ENCODE measurements at places on chromosomes 16 and 17.

DNA sequence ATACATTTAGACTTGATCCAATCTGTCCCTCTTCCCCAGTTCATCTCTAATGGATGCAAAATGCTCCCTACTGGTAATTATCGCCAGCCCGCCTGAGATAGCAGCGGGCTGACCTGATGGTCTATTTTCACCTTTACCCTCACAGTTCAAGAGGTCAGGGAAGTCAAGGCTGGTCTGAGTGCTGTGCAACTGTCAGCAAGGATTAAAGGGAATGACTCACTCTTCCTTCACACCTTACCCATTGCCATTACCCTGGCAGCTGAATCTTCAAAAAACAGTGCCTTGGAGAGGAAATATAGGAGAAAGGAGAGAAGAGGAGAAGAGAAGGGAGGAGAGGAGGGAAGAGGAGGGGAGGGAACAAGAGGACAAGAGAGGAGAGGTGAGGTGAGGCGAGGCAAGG lies 36.3 kb downstream of the GRB7 start:
- DNase-seq: no peak

DNA sequence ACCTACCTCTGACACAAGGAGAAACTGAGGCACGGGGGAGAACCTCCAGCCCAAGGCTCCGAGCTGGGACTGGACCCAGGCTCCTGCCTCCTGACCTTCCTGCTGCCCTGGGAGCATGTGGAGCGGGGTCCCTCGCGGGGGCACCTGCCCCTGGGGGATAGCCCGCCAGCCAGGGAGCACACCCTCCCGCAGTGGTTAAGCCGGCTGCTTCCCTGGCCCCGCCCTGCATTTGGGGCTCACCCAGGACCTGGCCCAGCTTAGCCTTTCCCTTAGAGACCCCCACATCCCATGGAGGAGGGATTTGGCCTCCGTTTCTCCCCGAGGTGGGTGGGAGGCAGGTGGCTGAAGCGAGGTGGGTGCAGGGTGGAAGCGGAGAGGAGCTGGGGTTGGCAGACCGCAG lies 1.8 kb upstream of the CDH15 start:
- DNase-seq: no peak

DNA sequence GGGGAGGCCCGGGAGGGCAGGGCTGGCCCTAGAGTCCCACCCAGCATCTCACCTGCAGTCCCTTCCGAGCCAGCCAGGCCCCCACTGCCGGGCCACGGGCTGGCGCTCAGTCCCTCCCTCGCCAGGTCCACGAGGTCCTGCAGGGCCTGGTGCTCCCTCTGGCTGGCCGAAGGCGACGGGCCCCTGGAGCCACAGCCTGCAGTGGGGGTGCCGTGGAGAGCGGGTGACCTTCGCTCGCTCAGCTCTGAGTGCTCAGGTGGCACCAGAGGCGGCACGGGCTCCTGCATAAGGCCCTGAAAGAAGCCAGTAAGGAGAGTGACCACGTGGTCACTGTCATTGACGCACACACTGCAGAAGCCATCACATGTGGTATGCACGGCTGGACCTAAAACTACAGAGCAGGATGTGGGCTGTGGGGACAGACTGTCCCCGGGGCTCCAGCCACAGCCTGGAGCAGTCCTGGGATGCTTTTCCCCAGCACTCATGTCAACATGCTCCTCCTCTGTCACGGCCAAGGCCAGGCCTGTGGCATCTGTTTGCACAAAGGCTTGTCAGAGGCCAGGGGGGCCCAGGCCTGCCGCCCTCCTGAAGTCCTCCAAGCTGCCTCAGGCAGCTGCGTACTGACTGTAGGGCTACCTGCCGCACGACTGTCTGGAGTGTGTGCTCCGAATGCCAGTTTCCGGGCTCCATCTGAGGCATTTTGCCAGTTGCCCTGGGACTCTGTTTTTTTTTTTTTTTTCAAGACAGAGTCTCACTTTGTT lies 15.1 kb downstream of the SLX4 start:
- no peak for DNase-seq

DNA sequence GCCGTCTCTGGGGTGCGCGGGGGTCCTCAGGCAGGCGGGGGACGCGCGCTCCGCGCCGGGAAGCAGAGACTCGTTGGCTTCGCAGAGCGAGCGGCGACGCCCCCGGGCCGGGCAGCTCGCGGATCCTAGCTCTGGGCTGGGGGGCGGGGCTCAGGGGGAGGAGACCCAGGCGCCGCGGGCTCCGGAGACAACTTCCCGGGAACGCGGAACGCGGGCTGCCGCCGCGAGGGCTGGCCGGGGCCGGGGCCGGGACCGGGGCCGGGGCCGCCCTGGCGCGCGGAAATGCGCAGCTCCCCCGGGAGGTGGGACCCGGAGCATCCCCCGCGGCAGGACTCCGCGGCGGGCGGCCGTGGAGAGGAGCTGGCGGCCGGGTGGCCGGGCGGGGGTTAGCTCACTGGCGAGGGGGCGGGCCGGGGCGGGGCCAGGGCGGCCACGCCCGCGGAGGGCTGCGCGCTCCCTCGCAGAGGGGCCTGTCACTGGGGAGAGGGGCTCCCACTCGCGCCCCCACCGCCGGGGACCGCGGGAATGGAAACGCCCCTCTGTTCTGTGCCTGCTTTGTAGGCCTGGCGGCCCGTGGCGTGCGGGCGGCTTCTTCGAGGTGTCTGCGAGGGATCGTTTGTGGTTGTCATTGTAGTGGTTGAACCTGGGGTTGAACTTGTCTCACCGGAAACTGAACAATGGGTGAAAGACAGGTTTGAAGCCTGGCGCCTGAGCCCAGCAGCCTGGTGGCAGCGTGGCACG lies at the start of gene GAS7:
Gene GAS7 (minus strand): TSS at position 98 of the 741 bp plus-strand sequence.
- no peak for DNase-seq

GRCh38 chr16:8872967-8873865 lies 4.4 kb upstream of the CARHSP1 start:
- no peak for DNase-seq

- DNase-seq: no peak
Observed at GRCh38 chr17:79795795-79796443, 958 bp downstream of the CBX8 start.

DNA sequence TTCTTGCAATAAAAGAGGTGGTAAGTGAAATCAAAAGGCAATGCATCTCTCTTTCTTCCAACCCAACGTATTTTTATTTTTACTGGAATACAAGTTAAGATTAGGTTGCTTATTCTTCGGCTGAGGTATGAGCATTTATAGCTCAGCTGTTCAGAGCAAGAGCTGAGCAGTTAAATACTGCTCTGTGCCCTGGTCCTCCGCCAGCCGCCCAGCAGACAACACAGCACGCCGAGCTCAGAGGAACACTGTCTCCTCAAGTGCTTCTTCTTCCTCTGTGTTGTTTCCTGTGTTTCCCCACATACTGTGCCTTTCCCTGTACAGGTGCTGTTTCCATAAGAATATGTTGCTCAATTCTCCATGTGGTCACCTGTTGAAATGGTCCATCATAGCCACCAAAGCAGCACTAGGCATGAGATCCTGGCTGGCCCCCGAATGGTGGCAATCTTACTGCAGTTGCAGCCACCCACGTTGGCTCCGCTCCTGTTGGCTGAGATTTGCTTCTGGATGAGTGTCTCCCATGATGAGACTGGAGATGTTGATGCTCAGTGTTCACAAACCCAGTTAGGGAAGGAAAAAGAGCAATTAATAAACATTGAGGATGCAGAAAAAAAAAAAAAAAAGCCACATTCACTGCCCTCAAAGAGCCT lies 515.3 kb downstream of the GRIN2A start:
- DNase-seq: no peak
